ENCODE measurements at places on chromosomes 3 and 15.

GRCh38 chr3:87867001-87867400 lies 191.8 kb downstream of the CGGBP1 start:
- DNase-seq = no peak

- no peak for DNase-seq
Measured at GRCh38 chr3:43786102-43786501, 95.4 kb downstream of the ABHD5 start.

DNA sequence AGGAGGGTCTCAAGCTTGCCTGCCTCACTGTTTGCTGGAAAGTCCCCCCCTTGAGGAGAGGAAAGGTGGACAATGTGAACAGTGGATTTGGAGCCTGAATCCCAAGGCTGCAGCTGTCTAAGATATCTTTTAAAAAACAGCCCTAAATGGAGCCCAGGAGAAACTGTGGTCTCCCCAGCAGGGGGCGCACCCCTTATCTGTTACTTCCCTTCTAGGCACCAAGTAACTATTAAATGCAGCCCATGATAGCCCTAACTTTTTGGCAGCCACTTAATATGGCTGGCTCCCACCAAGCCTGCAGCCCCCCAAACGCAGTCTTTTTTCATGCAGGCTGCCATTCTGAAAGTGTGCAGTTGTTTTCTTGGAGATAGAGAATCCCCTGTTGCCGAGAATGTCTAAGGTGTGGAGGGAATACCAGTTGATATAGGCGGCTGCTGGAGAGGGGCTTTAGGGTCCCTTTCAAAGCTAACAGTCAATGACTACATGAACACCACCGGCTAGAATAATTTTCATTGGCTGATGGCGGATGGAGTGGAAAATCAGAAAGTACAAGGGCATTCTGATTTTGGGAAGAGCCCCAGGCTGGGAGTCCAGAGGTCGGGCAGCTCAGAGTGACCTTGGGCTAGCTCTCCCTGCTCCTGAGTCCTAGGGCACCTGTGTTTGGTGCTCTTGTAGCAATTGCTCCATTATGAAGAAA lies 1.3 kb downstream of the RHCG start:
- DNase-seq = no peak

DNA sequence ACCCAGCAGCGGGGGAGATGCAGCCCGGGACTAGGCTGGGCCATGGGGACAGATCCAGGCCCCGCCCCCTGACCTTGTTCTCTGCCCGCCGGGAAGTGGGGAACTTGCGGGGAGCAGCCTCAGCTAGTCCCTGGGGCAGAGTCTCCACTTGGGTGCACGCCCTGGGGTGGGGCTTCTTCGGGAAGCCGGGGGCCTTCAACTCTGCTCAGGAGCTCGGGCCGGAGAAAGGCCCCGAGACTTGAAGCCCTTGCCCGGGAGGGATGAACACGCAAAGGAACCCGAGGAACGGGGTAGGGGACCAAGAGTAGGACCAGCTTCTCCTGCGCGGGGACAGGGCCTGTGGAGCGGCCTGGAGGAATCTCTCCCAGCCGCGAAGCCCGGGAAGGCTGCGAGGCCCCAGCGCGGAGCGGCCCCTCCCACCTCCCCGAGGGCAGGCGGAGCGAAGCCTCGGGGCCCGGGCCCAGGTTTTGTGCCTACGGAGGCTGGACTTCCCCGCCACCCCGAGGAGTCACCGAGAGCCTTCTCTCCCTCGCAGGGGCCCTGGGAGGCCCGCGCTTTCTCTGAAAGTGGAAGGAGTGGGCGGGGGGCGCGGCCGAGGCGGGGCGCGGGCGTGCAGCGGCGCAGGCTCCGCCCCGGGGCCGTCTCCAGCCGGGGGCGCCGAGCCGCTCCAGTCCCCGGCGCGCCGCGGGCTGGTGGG lies at the start of gene ITPKA:
ITPKA (plus strand) TSS at position 670 of the 697 bp plus-strand sequence. CDS start 54 bp downstream, outside the sequence.
- DNase-seq = peak; percentile 63

DNA sequence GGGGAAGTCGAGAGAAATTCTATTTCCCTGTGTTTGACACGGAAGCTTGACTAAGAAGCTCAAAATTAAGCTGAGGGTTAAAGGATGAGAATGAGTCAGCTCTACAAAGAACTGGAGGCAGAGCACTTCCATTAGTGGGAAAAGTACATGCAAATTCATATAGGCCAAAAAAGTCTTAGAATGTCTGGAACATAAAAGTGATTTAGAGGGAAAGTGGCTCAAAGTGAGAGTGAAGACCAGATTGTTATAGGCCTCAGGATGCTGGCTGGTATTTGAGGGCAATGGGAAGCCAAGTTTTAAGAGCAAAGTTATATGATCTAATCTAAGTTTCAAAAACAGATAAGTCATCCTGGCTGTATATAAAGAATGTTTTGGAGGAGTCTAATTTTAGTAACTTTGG lies 857.3 kb downstream of the NAALADL2 start:
- no peak for DNase-seq

GRCh38 chr3:38122712-38123290 lies 14.1 kb downstream of the ACAA1 start:
- DNase-seq = no peak

- DNase-seq = no peak
Measured at GRCh38 chr3:133956982-133957381, 61.3 kb upstream of the RAB6B start.

- DNase-seq = no peak
Measured at GRCh38 chr15:38545179-38545578, 19.4 kb downstream of the RASGRP1 start.

DNA sequence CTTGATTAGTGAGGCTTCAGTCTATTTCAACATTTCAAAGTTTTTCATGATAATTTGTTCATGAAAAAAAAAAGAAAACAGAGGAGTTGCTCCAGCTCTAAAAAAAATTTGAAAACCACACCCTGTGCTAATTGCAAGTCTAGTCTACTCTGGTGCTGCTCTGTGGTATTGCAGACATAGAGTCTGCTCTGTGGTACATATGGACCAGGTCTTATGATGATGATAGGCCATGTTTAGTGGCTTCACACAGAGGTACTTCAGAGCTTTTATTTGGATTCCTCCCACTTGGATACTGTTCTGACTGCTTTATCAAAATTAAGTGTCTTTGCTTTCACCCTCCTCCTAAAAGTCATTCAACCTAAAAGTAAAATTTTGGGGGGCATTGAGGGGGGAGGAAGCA lies 160.8 kb downstream of the ALCAM start:
- DNase-seq = no peak

DNA sequence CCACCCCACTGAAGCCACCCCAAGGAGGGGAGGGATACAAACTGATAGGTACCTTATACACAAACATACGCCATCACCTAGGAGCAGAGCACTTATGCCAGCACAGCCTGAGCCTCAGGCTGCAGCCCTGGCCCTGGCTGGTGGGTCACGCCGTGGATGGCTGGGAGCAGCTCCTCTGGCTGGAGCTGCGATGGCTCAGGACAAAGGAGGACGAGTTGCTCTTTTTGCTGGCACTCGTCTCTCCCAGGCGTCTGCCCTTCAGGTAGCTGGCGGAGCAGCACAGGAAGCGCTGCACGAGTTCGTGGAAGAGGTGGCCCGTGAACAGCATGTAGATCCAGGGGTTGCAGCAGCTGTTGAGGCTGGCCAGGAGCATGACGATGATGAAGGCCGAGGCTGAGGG lies 16.6 kb downstream of the OXTR start:
- no peak for DNase-seq

DNA sequence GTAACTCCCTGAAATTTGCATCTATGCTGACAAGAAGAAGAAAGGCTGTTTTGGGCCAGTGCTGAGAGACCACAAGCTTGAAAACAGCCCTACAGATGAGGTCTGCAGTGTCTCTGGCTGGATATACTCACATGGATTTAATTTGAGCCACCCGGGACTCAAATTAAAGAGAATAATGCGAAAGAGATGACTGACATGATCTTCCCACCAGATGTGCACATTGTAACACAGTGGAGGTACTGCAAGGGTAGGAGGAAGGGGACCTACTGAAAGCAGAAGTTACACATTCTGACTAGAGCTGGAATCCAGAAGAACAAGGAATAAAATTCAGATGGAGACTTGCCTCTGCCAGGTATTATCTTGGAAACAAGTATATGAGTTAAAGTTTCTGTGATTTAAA lies 728.3 kb upstream of the SGO1 start:
- no peak for DNase-seq

DNA sequence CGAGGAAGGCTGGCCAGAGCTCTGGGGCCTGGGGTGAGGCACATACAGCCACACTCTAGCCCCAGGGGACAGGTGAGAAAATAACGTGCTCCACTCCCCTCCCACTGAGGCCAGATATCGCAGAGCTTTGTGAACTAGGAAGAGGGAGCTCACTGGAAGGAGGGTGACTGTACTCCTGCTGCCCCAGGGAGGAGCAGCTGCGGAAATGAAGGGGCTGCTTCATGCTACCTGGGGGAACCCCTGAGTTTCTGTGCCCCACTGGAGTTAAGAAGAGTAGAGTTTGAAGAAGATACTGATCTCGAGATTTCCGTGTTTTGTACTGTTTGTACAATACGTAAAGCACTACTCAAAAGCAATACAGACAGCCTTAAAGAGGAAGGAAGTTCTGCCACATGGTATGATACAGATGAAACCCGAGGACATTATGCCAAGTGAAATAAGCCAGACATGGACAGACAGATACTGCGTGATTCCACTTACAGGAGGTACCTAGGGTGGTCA lies 44.6 kb downstream of the CMTM6 start:
- DNase-seq = peak; percentile 52

- no peak for DNase-seq
Measured at GRCh38 chr3:71407823-71408222, 175.7 kb downstream of the FOXP1 start.

All from CD4-positive, alpha-beta T cell (primary cell).